ENCODE measurements at places on chromosomes 12 and 14.

- no peak for DNase-seq
These were observed 615.8 kb downstream of the SNAPC1 start for GRCh38 chr14:62378057-62378456.

DNA sequence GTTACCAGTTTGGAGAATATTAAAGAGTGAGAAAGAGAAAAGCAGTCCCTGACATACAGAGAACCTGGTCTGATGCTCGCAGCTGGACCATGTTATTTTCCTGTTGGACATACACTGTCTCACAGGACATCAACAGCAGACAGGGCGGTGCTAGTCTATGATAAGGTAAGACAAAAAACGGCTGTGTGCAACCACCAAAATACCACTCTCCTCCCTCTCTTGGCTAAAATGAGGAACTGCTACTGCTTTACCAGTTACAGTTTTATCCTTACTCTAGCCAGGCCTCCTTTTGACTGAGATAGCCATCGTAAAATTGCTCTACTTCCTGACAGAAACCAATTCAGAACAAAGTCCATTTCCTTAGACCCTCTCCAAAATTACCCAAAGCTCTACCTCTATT, 47.0 kb upstream of the ERGIC2 start:
- no peak for DNase-seq

DNA sequence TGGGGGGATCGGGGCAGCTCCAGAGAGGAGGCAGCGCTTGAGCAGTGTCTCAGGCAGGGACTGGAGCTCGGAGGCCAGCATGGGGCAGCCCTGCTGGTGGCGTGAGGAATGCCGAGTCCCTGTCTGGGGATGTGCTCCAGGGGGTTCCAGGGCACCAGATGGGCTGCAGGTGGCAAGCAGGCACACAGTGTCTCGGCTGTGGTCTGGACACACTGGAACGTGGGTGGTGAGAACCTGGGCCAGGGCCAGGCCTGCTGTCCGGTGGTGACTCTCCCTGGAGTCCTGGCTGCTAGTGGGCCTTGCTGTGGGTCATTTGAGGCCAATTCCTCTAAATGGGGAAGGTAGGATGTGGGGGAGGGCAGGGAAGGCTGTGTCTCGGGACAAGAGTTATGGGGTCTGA, 199.4 kb upstream of the RTL1 start:
- DNase-seq, result no peak

DNA sequence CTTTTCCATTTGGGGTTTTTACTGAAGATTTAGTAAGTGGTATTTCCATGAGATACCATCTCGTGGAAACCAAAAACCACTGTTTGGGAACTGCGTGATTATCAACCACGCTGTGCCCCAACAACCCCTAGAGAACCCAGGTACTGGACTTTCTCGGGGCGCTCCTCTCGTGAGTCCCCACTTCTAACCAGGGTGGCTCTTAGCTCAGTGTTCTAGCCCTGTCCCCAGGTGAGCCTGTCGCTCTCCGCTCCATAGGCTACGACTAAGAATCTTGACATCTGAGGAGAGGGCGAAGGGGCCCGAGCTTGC, 686 bp downstream of the MCRS1 start:
- DNase-seq, result no peak

DNA sequence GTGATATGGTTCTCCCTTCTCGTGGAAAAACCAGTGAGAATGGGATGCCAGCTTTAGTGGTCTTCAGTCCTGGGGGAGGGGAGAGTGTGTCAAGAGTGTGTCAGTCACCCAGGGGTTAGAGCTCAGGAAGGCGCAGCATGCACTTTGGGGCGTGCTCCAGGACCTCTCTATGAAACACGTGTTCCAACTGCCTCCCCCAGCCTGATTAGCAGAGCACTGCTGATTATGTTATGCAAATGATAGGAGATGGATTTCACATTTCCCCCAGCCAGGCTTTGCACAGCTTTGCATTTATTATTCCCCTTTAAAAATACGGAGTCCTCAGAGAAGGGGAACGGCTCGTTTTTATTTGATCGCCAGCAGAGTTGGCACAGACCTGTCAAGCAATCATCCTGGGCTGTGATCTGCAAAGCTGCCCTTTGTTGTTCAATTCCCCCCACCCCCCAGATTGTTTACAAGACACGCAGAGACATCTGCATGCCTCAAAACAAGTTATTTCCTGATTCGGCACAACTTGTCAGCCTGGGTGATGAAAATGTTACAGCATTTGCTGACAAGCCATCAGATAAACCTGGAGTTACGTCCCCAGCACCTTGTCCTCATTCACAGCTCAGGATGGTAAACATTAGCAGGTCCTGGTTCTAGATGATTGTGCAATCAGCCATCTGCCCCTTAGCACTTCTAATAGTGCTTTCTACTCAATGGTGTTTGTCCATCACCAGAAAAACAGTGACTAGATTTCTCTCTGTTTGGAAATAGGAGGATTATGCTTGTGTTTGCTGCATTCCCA, 196.5 kb downstream of the NOVA1 start:
- no peak for DNase-seq

DNA sequence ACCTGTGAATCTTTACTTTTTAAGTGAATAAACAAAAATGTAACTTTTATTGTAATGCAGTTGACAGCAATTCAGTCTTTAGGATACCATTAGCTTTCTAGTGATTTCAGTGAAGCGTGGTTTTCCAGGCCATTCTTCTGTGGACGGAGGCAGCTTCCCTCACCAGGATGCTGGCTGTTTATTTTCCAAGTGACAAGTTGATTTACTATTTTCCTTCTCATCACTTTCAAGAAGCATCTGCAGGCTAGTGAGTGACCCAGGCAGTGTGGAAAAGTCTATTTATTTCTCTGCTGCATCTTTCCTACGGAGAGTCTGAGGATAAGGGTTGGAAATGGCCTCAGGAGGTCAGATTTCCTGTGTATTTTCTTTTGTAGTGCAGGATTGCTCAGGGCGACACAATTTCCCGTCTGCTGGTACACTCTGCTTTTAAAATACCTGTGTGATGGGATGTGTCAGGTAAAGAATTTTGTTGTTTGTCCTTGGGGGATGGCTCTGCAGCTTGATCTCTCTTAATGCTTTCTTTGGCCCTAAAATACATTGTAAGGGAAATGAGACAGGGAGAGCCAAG, 467.8 kb downstream of the NRXN3 start:
- peak; percentile 45 for DNase-seq
